Uterus (tissue), 4 donors: ENCODE measurements at places on chromosomes 4 and X. TPM values are rescaled to one million over a fixed set of nuclear protein-coding genes. Genes with fewer than 3 reads are reported as not detected.

DNA sequence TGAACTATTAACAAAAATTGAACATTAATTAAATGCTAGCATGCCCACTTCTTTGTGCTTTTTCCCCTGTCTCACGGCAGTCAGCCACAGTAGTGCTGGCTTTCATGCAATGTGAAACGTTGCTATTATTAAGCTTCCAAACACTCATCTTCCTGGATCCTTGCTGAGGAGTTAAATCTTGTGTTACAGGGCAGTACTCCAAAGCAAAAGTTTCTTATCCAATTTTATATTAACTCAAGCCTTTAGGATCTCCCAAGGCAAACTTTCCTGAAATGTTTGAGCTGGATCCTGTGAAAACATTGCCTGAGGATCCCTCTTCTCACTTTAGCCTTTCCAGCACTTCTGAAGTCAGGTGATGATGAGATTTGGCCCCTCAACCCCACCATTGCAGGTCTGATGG, 1454.8 kb downstream of the FSTL5 start:
- no peak overlapping the region for H3K27ac ChIP-seq
- no peaks in the 10 kb centered on the region for H3K27me3 ChIP-seq
- DNase-seq = no peak
- H3K4me3 ChIP-seq = no peak overlapping the region
- H3K4me1 ChIP-seq = no peaks in the 10 kb centered on the region

GRCh38 chr4:81594490-81595159, 122.9 kb upstream of the RASGEF1B start:
- DNase-seq = no peak
- no peak overlapping the region for H3K4me3 ChIP-seq
- H3K27me3 ChIP-seq = no peaks in the 10 kb centered on the region
- no peaks in the 10 kb centered on the region for H3K4me1 ChIP-seq

Gene AMTN
- not detected for total RNA-seq

DNA sequence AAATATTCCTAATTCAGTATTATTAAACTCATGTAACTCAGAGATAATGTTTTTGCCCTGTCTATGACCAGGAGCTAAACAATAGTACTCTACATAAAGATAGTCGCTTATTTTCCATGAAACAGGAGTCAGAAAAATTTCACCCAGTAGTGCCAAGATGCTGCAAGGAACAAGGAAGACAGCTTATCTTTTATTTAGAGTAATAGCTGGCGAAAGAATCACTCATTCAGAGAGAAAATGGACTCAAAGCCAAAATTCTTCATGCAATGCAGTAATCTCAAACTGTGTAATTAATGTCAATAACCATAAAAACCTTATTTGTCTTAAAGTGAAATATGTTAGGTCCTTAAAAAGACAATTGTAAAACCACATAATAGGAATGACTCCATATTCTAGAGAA, 477.8 kb downstream of the ANKRD50 start:
- H3K27ac ChIP-seq = no peak overlapping the region
- no peak for DNase-seq
- no peak overlapping the region for H3K4me3 ChIP-seq
- H3K36me3 ChIP-seq = no peaks in the 10 kb centered on the region
- H3K4me1 ChIP-seq = no peaks in the 10 kb centered on the region

GRCh38 chr4:65668201-65669089, 1.8 kb downstream of the EPHA5 start:
- DNase-seq = no peak
- no peaks in the 10 kb centered on the region for H3K36me3 ChIP-seq
- peak overlapping the region; percentile 21 for H3K4me3 ChIP-seq
- peaks cover 12% of the 10 kb centered on the region for H3K4me1 ChIP-seq
- H3K27ac ChIP-seq = no peak overlapping the region
- H3K27me3 ChIP-seq = peaks cover 38% of the 10 kb centered on the region

- H3K4me1 ChIP-seq = no peaks in the 10 kb centered on the region
- H3K36me3 ChIP-seq = no peaks in the 10 kb centered on the region
- DNase-seq = no peak
- no peak overlapping the region for H3K27ac ChIP-seq
Observed at GRCh38 chr4:174230680-174231079, 52.8 kb downstream of the FBXO8 start.

Gene FRMD7
- 3.6 TPM for total RNA-seq

GRCh38 chrX:31213941-31214340, 142.1 kb upstream of the FTHL17 start:
- no peak overlapping the region for H3K27ac ChIP-seq
- H3K27me3 ChIP-seq = no peaks in the 10 kb centered on the region
- H3K4me3 ChIP-seq = no peak overlapping the region
- no peaks in the 10 kb centered on the region for H3K36me3 ChIP-seq

DNA sequence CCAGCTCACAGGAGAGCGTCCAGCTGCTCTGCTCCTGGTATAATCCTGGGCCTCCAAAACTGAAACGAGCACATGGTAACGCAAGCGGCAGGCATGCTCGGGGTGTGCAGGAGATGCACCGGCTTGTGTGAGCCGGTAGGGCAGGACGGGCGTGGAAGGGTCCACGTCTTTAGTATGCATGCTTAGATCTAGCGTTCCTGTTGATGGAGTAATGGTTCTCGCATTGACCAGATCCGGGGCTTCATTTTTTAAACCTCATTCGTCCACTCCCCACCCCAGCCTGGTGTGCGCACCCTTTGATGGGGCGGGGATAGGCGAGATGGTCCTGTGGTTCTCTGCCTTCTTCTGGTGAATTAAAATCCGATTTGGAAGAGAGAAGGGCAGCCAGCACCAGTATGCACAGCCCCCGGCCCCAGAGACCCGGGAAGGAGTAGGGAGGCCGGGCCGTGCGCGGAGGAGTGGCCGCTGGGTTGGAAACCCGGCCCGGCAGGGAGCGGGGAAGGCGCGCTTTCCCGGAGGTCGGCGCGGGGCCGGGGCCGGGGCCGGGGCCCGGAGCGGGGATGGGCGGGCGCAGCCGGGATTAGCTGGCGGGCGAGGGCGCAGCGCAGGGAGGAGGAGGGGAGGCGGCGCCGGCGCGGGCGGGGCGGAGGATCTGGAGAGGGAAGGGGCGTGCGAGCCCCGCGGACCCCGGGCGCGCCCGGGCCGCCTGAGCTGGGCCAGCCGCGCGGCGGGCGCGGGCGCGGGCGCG, 39.9 kb downstream of the FAM149A start:
- peak; percentile 69 for DNase-seq
- H3K36me3 ChIP-seq = no peaks in the 10 kb centered on the region

DNA sequence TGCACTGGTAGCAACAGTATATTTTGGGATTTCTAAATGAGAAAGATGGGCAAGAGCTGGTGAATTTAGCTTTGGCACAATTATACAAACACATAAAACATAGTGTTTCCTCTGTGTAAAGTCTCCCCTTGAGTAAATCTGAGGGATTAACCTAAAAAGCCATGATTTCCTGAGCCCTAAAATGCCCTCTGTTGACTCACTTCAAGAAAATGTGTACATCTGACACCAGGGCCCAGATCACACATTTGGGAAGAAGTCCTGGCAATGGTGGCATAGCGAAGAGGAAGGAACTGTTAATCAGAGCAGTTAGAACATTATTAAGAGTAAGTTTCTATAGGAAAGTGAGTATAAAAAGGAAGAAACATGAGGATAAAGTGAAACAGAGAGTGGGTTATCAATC, 338.5 kb downstream of the SPOCK3 start:
- H3K4me3 ChIP-seq = no peak overlapping the region
- DNase-seq = no peak
- no peaks in the 10 kb centered on the region for H3K4me1 ChIP-seq
- H3K27ac ChIP-seq = no peak overlapping the region
- no peaks in the 10 kb centered on the region for H3K36me3 ChIP-seq
- no peaks in the 10 kb centered on the region for H3K27me3 ChIP-seq

- no peaks in the 10 kb centered on the region for H3K4me1 ChIP-seq
- no peak for DNase-seq
- H3K36me3 ChIP-seq = no peaks in the 10 kb centered on the region
- no peak overlapping the region for H3K27ac ChIP-seq
- no peak overlapping the region for H3K4me3 ChIP-seq
Observed at GRCh38 chr4:76279462-76279861, 27.1 kb upstream of the STBD1 start.

DNA sequence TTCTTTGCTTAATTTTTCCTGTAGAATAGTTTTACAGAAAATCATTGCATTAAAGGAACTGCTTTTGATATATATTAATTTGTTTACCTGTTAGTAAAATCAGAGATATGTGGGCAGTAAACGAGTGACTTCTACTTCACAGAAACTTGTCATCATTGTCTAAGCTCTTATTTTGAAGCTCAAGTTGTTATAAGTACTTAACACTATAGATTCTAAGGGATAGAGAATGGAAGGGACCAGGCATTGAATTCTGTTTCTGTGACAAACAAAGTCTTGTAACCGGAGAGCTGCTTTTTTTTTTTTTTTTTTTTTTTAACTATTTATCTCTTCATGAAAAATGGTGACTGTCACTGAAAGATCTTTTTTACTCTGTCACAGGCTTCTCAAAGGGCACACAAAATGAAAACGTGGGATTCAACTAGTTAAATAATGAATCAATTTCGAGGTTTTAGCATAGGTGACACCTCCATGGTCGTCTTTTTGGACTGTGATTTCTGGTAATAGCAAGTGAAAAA, 14.4 kb downstream of the STK26 start:
- no peaks in the 10 kb centered on the region for H3K4me1 ChIP-seq
- H3K27me3 ChIP-seq = no peaks in the 10 kb centered on the region
- no peak for DNase-seq
- no peaks in the 10 kb centered on the region for H3K36me3 ChIP-seq
- H3K4me3 ChIP-seq = no peak overlapping the region
- H3K27ac ChIP-seq = no peak overlapping the region

DNA sequence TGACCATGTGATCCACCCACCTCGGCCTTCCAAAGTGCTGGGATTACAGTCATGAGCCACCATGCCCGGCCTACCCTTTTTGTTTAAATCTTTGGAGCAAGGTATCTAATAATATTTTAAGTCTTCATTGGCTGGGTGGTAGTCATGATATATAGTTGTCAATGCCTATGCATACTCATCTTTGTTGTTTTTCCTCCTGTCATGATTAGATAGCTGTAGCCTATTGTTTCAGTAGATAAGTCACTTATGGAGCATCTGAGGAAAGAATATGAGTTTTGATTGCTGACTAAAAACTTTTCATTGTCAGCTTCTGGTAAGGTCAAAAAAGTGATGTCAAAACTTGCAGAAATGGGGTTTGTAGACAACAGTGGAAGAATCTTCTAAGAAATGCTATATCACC, 119.8 kb downstream of the KDM6A start:
- no peaks in the 10 kb centered on the region for H3K27me3 ChIP-seq
- H3K4me3 ChIP-seq = no peak overlapping the region
- DNase-seq = no peak
- no peak overlapping the region for H3K27ac ChIP-seq
- H3K4me1 ChIP-seq = no peaks in the 10 kb centered on the region

Gene FREM3
- not detected for total RNA-seq

Gene OPRPN
- total RNA-seq = not detected
